ENCODE measurements at places on chromosomes 4 and X.

DNA sequence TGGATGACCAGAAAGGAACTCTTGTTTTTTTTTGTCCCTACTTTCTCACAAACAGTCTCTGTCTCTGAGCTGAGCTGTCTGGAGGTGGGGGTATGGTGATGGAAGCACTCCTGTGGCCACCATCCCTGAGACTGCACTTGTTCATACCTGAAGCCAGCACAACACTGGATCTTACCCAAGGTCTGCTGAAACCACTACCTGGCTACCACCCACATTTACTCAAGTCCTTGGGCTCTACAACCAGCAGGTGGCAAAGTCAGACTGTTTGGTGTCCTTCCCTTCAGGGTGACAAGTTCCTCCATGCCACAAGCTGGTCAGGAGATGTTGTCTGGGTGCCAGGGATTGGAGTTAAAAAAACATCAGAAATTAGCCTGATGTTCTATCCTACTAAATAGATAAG is 89.7 kb downstream of the NEXMIF start:
- no peak for DNase-seq

DNA sequence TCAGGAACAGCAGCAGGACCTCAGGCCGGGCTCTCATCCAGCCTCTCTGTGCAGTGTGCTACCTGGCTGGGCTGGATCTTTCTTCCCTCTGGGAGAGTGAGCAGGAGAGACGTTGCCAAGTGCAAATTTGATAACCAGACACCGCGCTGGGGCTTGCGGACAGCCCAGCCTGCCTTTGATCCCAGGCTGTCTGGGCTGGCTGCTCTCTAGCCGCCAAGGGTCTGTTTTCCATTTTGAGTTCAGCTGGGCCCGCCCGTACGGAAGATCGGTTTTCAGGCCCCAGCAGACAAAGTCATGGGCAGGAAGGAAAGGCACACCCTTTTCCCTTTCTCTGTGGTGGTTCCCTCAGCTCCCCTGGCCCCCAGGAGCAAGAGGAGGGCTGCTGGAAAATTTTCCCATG is 90.2 kb downstream of the CPZ start:
- no peak for DNase-seq

GRCh38 chr4:69800599-69800998 is 40.2 kb upstream of the SULT1B1 start:
- DNase-seq, result no peak

- DNase-seq, result no peak
Observed at GRCh38 chrX:50853399-50853798, 39.4 kb upstream of the SHROOM4 start.

- DNase-seq, result no peak
Observed at GRCh38 chr4:87848622-87849351, 16.0 kb downstream of the MEPE start.

DNA sequence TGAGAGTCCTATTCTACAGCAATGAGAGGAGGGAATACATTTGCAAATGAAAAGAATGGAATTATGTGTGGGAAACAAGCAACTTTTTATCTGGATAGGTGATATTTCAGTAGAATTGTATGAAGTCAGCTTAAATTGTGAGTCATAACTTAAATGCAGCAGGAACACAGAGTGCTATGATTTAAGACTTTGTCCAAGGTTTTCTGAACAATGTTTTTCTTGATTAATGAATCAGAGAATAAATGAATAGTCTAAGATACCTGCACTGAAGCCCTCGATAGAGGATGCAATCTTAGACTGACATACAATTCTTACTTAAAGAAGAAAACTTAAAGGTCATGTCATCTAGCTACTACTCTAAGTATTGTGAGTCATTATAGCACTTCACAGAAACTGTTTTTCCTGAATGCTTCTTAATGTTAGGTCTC is 8.0 kb downstream of the ARHGEF38 start:
- DNase-seq, result no peak

DNA sequence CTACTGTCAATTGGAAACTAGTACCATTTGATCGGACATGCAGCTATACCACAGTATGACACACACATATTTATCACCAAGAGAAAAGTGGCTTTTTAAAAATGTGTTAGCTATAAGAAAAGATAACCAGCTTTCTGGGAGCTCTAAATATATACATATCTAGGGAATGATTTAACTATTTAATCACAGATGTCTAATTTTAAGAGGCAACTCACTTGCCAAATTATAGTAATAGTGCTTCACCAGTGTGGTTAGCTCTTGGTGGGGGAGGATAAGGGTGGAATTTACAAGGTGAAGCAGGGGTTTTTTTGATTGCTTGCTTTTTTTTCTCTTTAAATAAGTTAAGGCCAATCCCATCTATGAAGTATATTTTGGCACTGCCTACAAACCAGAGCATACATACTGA is 547.7 kb upstream of the DIPK2B start:
- DNase-seq, result peak; percentile 25

GRCh38 chrX:124415115-124415800 is 68.9 kb downstream of the SH2D1A start:
- DNase-seq, result no peak

GRCh38 chr4:180285796-180286195 is 1957.4 kb upstream of the TENM3 start:
- DNase-seq, result no peak

DNA sequence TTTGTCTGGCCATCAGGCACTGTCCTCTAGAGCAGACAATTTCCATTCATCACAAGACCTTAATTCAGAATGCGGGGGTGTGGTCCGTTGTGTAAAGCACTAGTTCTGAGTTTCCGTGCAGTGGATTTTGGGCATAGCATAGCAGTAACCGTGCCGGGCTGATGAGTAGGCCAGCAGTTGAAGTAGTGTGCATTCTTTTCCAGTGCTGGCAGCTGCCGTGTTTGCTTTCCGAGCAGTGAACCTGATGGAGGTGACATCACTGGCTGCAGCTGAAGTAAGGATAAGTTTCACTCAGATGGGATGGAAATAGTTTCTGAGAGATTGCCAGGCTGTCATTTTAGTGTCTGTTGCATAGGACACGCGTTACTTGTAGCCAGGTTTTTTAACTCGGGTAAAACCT is 107.0 kb upstream of the STIM2 start:
- no peak for DNase-seq

GRCh38 chr4:108794136-108794535 is 31.3 kb upstream of the ETNPPL start:
- no peak for DNase-seq

DNA sequence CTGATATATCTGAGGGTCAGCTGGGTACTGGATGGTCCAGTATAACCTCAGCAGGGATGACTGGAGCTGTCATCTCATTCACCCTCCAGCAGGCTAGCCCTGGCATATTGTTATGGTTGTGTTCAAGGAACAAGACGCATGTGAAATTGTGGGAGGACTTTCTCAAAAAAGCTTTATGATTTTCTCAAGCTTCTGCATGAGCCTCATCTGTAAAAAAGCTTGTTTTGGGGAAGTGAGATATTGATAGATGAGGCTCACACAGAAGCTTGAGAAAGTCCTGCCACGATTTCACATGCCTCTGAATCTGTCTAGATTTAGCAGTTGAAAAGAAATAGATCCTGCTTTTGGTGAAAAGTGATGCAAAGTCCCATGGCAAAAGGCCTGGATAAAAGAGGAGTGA is 93.4 kb downstream of the SPCS3 start:
- DNase-seq, result no peak

DNA sequence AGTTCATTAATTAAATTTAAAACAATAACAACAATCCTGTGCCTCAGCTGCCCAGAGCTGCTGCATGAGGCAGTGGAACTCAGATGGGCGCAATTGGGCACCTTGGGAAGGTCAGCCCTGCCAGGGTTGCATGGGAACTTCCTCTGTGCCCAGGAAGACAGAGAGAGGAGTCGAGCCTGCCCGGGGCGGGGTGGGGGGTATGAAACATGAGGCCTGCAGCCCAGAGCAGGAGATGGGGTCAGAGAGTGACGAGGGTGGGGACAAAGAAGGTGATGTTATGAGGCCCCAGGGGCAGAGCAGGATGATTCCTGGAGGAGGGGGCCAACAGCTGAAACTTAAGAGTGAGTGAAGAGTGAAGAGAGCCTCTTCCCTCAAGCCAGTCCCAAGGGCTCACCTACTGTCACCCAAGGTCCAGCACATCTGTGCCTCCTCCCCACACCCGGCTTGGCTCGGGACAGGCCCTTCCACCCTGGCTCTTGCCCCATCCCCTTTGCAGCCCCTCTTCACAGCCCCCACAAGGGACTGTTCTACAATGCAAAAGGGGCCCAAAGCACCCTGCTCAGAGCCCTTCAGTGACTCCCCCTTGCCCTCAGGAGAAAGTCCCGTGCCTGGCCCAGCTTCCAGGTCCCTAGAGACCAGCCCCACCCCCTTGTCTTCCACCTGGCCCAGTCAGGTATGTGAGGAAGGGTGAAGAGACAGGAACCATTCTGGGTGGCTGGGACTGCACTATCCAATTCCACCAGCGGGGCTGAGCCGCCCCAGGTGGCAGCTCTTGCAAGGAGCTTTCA is 31.4 kb downstream of the HMX1 start:
- DNase-seq, result no peak

DNA sequence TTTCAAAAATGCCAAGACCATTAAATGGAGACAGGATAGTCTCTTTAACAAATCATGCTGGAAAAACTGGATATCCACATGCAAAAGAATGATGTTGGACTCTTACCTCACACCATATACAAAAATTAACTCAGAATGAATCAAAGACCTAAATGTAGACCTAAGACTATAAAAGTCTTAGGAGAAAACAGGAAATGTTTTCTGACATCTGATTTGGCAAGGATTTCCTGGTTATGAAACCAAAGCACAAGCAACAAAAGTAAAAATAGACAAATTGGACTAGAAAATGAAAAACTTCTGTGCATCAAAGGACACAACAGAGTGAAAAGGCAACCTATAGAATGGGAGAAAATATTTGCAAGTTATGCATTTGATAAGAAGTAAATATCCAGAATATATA is 37.6 kb downstream of the ARFIP1 start:
- DNase-seq, result no peak

DNA sequence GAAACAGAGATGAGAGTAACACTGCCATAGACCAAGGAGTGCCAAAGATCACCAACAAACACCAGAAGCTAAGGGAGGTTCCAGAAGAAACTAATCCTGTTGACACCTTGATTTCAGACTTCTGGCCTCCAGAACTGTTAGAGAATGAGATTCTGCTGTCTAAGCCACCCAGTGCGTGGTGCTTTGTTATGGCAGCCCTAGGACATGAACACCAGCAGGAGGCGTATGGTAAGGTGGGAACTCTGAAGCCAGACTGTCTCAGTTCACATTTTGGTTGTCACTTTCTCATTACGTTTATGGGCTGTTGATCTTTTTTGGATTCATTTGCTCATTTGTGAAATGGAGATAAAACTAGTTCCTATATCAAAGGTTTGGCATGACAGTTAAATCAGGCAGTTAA is 142.9 kb downstream of the DCHS2 start:
- no peak for DNase-seq

GRCh38 chr4:78665216-78665770 is 110.9 kb upstream of the BMP2K start:
- DNase-seq, result no peak

GRCh38 chr4:165360985-165361670 is 17.7 kb upstream of the CPE start:
- no peak for DNase-seq

DNA sequence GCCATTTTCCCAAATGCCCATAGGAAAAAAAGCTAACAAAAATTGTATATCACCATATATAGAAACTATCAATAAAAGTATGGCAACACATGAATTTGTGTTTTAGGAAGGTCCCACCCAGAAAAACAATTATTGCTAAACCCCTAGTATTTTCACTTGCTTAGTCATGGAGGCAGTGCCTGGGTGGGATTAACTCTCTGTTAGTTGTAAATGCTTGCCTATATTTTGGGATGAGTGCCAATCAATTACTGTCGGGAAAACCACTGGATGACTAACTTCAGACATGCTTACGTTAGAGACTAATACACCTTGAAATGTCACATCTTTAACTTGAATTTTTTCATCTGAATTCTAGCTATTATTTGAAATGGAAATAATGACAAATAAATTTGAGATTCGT is 33.9 kb downstream of the TMPRSS11A start:
- no peak for DNase-seq

DNA sequence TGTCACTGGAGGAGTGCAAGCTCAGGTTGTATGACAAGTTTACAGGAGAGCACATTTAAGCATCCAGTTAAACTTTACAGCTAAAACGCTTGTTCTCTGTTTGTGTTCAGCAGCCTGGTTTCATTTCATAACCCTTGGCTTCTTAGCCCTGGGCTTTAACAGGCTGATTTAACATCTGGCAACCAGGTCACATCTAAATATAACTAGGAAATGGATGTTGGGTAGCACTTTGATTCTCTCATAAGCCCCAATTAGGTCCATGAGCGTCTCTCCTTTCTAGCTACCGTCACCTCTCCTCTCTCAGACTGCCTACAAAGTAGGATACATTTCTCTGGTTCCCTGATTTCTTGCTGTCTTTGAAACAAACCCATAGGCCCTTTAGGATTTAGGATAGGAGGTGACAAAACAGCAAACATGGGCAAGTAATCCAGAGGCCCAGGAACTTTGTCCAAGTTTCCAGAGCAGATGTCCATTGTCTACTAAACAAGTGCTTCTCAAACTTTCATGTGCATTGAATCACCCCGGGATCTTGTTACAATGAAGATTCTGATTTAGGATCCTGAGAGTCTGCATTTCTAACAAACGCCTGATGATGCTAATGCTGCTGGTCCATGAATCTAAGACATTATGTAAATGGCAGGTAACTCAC is 22.5 kb downstream of the OTUD6A start:
- DNase-seq, result no peak

- no peak for DNase-seq
Observed at GRCh38 chrX:35291013-35291412, 348.4 kb downstream of the FAM47B start.

DNA sequence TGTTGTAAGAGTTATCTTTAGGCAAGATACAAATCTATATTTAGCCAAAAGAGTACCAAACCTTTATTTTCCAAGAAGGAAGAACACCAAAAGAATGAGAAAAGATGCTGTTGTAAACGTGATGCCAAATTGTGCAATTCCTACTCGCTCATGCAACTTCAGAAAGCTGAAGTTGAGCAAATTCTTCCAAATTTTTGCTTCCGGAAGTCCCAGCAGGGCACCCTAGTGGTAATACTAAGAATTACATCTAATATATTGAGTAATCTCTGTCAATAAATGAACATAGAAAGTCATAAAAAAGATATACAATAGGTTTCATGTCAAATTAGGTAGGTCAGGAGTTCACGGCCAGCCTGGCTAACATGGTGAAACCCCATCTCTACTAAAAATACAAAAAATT is 36.0 kb upstream of the SMARCAD1 start:
- DNase-seq, result no peak

- no peak for DNase-seq
Observed at GRCh38 chrX:130114141-130114588, 3.9 kb upstream of the ELF4 start.

GRCh38 chrX:133215017-133215416 is 3.1 kb downstream of the TFDP3 start:
- no peak for DNase-seq

Data from keratinocyte (primary cell).